ENCODE measurements at places on chromosomes 16 and 17.

DNA sequence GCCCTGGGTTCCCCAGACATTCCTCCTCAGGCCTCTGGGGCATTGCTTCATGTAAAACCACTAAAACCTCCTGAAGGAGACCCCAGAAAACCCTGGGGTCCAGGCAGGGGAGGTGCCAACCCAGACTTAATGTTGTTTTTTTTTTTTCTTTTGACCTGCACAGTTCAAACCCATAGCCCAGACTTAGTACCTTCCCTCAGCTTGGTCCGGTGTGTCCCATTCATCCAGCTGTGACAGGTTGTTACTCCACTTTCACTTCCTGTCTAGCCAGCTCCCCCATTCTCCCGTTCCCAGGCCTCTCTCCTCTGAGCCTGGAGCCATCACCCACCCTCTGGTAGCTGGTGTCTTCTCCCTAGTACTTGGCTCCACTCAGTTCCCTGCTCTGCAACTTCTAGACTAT is 4.8 kb downstream of the CDR2L start:
- no peak for DNase-seq

GRCh38 chr17:39928858-39929645 is 1.5 kb downstream of the LRRC3C start:
- DNase-seq, result peak; percentile 92

- no peak for DNase-seq
Measured at GRCh38 chr16:71659471-71659870, 33.5 kb downstream of the MARVELD3 start.

DNA sequence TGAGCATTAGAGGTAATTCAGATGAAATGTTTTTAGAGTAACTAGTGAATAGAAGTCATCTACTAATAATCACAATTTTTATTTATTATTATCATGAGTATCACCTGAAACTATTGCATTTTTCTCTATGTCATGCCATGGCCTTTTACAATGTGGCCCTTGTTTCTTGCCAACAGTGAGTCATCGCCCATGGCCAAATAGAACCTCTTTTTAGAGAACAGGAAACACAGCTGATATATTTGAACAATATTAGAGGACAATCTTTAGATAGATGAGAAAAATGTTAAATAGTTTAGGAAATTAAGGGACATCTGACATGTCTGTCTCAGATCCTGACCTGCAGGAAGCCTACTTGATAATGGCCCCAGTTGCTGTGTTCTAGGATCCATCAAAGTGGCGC is 1584.4 kb upstream of the GOT2 start:
- DNase-seq, result peak; percentile 38

DNA sequence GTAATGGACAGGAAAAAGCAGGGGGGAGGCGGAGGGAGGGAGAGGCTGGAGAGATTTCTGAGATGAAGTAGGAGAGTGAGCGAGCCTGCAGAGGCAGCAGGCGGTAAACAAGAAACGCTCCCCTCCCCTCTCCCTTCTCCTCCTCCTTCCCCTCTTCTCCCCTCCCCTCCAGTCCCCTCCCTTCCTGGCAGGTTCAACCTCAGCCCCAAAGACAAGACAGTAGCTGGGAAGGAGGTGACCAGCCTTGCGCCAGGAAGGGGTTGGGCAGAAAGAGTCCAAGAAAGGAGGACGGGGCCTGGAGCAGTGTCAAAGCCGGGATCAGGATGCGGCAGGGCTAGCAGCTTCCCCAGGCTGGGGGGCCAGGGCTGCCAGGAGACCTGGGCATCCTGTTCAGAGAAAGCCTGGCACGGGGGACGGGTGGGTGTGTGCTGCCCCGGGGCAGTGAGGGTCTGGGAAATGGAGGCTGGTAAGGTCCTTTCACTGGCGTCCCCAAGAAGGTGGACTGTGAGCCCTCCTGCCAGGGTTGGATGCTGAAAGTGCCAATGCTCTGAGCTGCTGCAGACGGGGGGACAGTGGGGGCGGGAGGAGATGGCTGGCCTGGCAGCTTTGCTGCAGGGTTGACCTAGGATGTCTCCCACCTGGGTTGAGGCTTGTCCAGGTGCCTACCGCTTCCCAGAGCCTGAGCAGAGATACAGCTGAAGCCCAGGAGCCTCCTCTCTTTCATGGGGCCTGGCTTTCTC is 261.6 kb upstream of the TNRC6C start:
- no peak for DNase-seq

DNA sequence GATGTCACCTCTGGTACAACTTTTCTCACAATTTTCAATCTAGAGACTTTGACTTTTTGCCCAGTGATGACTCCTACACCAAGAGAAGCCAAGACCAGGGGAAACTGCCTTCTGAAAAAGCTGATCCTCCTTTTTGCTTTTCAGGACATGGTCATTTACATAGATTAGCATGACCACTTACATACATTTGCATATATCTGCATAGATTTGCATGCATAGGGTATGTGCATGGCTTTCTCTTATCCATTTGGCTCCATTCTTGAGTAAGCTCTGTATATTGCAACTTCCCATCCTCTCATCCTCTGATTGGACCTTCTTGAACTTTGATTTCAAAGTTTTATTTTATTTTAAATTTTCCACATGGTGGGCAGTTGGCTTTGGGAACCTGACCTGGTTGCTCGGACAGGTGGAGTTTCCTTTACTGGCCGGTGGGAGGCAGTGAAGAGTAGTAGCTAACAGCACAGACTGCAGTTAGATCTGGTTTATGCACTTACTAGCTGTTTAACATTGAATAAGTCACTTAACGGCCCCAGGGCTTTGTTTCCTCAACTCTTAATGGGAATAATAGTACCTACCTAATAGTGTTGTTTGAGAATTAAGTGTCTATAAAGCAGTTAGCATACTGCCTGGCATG is 92.9 kb downstream of the GPR139 start:
- DNase-seq, result peak; percentile 1

- no peak for DNase-seq
Measured at GRCh38 chr17:82917699-82918345, 78.0 kb upstream of the ZNF750 start.

- DNase-seq, result no peak
Measured at GRCh38 chr17:29742210-29742513, 119.5 kb upstream of the CORO6 start.

DNA sequence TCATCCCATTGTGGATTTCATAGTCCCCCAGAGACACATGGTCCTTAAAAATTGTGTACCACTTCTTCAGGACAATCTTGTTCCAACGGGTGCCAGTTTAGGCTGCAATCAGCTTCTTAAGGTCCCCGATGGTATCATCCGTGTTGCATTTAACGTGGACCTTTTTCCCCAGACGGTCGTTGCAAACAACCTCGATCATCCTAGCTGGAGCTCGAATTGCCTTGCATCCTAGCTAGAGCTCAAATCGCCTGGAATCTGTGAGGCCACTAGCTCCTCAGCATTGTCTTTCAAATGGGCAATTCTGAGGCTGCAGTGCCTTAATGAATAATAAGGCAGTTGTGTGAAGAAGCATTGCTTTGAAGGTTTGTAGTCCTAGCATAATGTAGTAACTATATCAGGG is 37.7 kb upstream of the RHBDL3 start:
- DNase-seq, result no peak

DNA sequence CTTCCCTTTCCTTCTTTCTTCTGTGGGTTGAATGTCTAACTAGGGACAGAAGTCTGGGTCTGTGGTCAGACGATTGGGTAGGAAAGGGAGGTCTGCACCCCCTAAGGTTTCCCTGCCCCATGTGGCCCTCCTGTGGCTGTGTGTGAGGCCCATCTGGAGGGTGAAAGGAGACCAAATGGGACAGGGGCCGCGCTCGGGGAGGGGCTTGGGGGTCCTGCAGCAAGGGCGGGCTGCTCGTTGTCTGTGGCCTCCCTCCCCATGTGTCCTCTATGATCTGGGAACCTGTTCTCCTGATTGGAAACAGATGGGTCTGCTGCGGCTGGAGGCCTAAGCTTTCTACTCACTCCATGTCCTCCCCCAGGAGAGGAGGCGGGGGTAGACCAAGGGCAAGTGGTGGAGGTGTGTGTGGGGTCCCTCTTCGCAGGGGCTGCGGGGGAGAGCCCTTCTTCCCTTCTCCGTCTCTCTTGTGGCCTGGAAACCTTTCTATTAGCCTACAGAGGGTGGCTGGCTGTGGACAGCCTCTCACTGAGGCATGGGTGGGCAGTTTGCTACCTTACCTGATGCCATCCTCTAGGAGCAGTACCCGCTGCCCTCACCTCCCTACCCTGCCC is 18.6 kb downstream of the IGFBP4 start:
- no peak for DNase-seq

GRCh38 chr17:78316115-78316866 is 43.6 kb downstream of the SOCS3 start:
- no peak for DNase-seq

DNA sequence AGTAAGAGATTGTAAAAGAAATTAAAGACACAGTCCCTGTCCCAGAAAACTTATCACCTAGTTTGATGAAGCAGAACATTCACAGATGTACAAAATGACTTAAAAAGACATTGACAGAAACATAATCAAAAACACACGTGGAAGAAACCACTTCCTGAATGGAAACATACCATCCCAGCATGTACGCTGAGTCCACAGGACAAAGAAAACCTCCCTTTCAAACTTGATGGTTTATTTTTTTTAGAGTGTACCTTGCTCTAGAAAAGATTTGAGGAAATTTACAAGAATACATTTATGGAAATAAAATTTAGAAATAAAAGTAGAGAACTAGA is 140.9 kb downstream of the PMP22 start:
- no peak for DNase-seq

GRCh38 chr17:52026075-52026474 is 132.4 kb downstream of the CA10 start:
- DNase-seq, result no peak

DNA sequence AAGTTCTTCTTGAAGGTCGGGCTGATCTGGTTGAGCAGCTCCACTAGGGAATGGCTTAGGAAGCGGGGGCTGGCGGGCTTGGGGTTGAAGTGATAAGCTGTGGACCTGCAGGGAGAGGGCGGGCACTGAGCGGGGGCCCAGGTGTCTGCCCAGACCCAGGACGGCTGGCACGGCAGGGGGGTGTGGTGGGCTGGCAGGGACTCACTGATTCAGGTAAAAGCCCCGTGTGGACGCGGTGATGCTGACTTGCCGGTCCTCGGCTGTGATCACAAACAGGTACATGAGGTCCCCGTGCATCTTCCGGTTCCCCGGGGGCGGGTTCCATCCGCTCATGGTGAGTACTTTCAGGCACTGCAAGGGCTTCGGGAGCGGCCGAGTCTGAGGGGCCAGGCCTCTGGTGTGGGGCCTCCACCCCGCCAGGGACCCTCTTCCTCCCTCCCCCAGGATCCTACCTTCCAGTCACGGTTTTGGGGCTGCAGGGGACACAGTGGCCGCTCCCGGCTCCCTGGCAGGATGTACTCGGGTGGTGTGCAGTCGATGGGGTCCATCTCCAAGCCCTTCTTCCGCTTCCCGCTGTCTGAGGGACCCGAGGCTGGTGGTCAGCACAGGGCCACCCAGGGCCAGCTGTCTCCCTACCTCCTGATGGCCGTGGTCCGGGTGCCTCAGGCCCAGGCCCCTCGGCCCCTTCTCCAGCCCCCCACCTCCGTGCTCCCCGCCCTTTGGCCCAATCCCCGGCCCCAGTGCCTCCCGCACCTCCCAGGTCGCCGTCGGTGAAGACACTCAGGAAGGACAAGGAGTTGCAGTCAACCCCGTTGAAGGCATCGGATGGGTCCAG is 10.2 kb downstream of the CLUH start:
- DNase-seq, result no peak

- peak; percentile 93 for DNase-seq
Measured at GRCh38 chr17:41625602-41626001, 1.2 kb upstream of the KRT17 start.

GRCh38 chr16:86887416-86887815 is 309.1 kb downstream of the FOXL1 start:
- no peak for DNase-seq

DNA sequence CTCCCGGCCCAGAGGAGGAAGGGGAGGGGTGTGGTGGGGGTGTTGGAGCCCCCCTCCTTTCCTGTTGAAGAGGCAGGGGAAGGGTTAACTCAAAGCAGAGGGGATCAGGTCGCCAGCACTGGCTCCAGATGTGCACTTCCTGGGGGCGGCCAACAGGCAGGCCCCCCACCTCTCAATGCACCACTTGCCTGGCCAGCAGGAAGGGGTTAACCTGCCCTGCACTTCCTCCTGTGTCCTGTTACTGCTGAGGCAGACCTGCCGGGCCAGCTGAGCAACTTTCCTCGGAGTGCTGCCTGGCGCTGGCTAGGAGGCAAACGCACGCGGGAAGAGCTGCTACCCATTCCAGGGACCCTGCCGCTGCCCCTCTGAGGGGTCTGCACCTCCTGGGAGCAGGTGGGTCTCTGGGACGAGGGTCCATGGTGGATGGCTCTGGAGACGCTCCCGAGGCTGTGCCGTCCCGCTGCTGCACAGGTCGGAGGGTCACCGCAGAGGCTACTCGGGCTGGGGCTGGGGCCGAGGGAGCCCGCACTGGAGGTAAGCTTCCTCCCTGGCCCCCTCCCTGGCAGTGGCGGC is at the start of gene EPN3:
Gene EPN3, plus strand, starts transcription at position 284 of the 573 bp plus-strand sequence. CDS start 3,822 bp downstream, outside the sequence.
- peak; percentile 72 for DNase-seq

DNA sequence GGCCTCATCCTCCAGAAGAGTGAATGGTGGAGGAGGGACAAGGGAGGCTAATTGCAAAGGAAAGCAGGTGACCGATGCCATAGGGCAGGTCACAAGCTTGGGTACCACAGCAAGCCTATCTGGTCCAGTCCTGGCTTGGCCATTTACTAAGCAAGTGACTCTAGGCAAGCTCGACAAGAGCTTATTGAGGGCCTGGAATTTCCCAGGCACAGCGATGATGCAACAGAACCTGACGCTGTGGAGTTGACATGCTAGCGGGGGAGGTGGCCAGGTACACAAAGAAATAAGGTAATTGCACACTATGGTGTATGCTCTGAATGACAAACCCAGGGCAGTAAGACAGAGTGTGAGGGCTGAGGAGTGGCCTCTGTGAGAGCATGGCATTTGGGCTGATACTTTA is 98.5 kb downstream of the PGS1 start:
- DNase-seq, result peak; percentile 76

DNA sequence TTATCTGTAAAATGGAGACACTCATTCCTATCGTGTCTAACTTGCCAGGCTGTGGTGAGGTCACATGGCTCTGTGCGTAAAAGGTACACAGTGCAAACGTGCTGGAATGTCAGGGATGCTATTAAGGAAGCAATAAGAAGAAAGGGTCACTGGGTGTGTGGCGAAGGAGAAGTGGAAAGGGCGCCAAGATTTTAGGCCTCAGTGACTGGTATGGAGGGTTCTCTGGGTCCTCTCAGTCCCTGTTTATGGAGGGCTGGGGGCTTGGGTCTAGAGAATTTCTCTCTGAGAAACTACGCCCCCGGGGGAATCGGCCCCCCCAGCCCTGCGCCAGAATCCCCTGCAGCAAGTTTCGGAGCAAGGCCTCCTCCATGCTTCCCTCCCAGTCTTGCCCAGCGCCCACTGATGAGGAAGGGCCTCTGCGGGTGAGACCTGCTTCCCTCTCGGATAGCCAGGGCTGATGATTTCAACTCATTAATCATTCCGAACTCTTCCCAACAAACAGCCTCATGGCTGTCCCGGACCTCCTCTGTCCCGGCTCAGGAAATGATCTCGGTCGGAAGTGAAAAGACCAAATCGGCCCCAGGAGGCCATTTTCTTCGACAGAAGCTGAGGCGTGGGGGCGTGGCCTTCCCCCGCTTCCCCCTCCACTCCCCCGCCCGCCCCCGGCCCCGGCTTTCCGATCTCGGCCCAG is 1.2 kb upstream of the HEXIM1 start:
- DNase-seq, result peak; percentile 58
